ENCODE measurements at places on chromosomes 5 and 9.

- no peak for DNase-seq
Observed at GRCh38 chr5:15702102-15702501, 202.1 kb downstream of the FBXL7 start.

DNA sequence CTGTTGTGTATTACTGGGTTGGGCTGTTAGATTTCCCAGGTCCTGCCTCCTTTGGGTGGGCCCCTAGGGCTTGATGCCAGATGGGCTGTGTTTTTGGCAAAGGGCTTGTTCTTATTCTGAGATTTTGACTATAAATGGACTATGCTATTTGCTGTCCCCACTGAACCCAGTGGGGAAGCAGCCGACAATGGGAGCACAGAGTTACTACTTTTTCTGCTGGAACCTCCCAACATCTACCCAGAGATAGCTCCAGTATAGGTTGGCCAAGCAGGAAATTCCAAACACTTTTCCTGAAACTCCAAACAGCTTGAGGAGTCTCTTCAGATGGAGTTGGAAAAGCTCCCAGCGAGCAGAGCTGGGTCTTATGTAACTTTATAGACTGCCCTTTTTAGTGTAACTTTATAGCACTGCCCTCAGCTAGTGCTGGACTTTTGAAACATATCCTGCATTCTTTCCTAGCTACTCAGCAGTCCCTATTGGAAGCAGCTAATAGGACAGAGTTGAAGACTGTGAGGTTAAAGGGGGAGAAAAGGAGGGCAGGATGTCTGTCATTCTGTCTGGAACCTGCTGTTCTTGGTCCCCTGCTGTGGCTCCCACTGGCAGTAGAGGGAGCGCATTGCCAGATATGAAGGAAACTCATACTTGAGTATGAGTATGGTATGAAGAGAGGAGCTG lies 21.0 kb downstream of the RUSC2 start:
- no peak for DNase-seq

- peak; percentile 38 for DNase-seq
Observed at GRCh38 chr9:120927269-120928014, 846 bp upstream of the TRAF1 start.

DNA sequence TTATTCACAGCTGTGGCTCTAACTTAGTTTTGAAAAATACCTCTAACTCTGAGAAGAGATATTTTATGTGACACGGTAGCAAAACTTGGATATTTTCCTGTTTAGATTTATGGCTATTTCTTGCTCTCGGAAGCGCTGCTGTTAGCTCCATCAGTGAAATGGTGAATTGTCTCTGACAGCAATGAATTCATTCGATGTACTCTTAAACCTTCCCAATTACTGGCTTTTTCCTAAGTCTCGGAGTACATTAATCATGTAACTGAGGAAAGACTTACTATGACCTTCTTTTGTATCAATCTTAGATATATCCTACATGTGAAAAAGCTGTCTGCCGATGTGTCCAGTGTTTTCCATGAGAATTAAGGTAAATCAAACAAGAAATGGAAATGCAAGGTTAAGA lies 613.0 kb downstream of the KIF4B start:
- no peak for DNase-seq

DNA sequence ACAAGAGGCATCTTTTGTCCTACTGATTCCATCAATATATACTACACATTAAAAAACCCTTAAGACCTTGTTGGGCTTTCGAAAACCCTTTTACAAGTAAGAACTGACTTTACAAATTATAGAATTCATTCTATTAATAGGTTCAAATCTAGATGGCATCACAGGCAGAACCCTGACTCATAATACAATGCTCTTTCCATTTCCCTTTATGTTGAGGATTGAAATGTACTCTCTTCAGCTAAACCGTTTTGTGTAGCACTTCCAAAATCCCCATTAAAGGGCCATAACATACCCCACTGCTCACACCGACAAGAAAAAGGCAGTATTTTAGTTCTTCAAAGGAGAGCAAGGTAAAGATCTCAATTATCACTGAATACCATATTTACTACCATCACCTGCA lies 11.2 kb downstream of the CSNK1A1 start:
- no peak for DNase-seq

- DNase-seq: no peak
Observed at GRCh38 chr5:33372721-33373472, 67.9 kb upstream of the TARS1 start.

DNA sequence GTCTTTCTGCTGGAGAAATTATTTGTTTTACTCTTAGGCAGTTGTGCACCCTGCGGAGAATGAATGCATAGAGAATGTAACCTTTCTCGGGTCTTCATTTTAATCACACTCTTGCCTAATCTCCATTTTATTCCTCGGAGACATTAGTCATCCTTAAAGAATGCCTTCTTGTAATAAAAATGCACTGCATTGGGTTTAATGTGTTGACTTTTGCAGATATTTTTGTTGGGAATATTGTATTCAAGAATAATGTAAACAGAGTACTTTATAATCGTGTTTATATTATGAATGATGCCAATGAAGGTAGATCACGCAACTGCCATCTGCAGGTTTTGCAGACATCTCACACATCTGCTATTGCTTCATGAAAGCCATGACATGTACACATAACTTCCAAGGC lies 1093.9 kb upstream of the CDH6 start:
- no peak for DNase-seq

- DNase-seq: no peak
Observed at GRCh38 chr9:115808108-115808507, 345.5 kb upstream of the PAPPA start.

All from stimulated activated CD4-positive, alpha-beta T cell treated with anti-CD3 and anti-CD28 coated beads, Interleukin-4, amount 100 ng/mL, for 24 hours (primary cell).